ENCODE measurements at places on chromosomes 16 and 17. TPM values are rescaled to one million over a fixed set of nuclear protein-coding genes. Genes with fewer than 3 reads are reported as not detected.

GRCh38 chr16:2150418-2151187, 2.2 kb downstream of the RAB26 start:
- H3K4me3 ChIP-seq = no peak overlapping the region
- DNase-seq = no peak

- H3K36me3 ChIP-seq = no peaks in the 10 kb centered on the region
- H3K4me1 ChIP-seq = no peaks in the 10 kb centered on the region
- H3K27ac ChIP-seq = no peak overlapping the region
Measured at GRCh38 chr16:59540621-59541020, 806.5 kb upstream of the GOT2 start.

DNA sequence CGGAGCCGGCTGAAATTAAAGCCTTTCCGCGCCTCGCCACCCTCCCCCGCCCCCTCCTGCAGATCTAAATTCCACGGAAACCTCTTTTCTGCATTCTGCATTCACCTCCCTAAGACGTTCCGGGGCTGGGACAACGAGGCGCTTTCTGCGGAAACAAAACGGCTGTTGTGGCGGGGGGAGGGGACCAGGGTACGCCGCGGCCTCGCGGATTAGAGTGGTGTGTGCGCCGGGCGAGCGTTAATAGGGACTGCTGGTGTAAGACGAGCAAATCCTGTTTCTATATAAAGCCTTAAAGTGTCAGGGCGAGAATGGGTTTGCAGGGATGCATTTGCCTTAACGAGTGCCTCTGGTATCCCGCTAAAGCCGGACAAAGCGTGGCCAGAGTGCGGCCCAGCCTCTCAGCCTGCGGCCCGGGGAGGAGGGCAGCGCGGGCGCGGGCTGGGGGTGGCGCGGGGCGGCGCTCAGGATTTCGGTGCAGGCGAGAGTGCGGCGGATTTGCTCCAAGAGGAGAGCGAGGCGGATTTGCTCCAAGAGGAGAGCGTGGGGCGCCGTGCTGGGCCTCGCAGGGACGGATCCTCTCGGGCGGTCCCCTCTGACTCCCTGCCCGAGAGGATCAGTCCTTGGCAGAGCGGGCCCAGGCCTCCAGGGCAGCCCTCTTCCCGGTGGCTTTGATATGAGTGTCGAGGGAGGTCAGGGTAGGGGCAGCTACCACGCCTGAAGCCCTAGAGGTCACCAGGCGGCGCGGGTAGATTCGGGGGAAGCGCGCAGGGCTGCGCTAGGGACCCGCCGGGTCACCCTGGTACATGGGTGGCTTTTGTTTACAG, 5.1 kb downstream of the BAHCC1 start:
- H3K4me3 ChIP-seq = peak overlapping the region; percentile 74
- H3K36me3 ChIP-seq = no peaks in the 10 kb centered on the region
- H3K27ac ChIP-seq = peak overlapping the region; percentile 95
- H3K27me3 ChIP-seq = no peaks in the 10 kb centered on the region
- peak; percentile 78 for DNase-seq

Gene TMC8
- total RNA-seq = 26.6 TPM

DNA sequence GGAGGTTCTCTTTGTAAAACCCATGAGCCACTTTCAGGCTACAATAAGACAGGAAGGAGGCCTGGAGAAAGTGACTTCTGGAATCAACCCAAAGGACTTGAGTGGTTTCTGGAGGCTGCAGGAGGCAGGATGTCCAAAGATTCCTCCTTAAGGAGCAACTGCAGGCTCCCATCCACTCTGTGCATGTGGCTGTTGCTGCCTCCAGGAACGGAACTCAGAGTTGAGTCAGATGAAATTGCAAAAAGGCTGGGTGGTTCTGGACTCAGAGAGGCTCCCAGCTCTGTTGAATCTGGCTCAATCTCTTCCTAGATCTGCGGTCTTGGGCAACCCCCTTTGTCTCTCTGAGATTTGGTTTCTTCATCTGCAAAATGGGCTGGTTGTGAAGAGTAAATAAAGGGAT, 197.1 kb downstream of the SHISA9 start:
- H3K27ac ChIP-seq = no peak overlapping the region
- no peaks in the 10 kb centered on the region for H3K4me1 ChIP-seq
- no peaks in the 10 kb centered on the region for H3K27me3 ChIP-seq
- DNase-seq = no peak
- no peaks in the 10 kb centered on the region for H3K36me3 ChIP-seq

GRCh38 chr17:12599186-12599920, 66.3 kb upstream of the MYOCD start:
- H3K27ac ChIP-seq = no peak overlapping the region
- H3K36me3 ChIP-seq = no peaks in the 10 kb centered on the region
- H3K4me1 ChIP-seq = no peaks in the 10 kb centered on the region
- DNase-seq = no peak

Gene COX10
- 13.5 TPM for total RNA-seq

Gene SLFN11
- total RNA-seq = 75.7 TPM

- H3K4me3 ChIP-seq = no peak overlapping the region
- no peaks in the 10 kb centered on the region for H3K27me3 ChIP-seq
- peaks cover 59% of the 10 kb centered on the region for H3K36me3 ChIP-seq
- no peaks in the 10 kb centered on the region for H3K4me1 ChIP-seq
- DNase-seq = no peak
Measured at GRCh38 chr16:16109453-16110110, 113.7 kb downstream of the ABCC6 start.

GRCh38 chr17:36608794-36609497, 7.6 kb downstream of the MRM1 start:
- no peak for DNase-seq
- H3K36me3 ChIP-seq = no peaks in the 10 kb centered on the region
